Motor neuron (in vitro differentiated cells): ENCODE measurements at places on chromosomes 16 and 17. TPM values are rescaled to one million over a fixed set of nuclear protein-coding genes. Genes with fewer than 3 reads are reported as not detected.

GRCh38 chr17:18959071-18959844 lies 7.3 kb downstream of the SLC5A10 start:
- no peak for ATAC-seq

- no peak for ATAC-seq
Measured at GRCh38 chr16:53668869-53669268, 34.8 kb downstream of the RPGRIP1L start.

The C17orf78 gene
- 0.16 and 0.23 TPM in 2 replicates for total RNA-seq

The NUPR1 gene
- 0.08 and 0.14 TPM in 2 replicates for total RNA-seq

DNA sequence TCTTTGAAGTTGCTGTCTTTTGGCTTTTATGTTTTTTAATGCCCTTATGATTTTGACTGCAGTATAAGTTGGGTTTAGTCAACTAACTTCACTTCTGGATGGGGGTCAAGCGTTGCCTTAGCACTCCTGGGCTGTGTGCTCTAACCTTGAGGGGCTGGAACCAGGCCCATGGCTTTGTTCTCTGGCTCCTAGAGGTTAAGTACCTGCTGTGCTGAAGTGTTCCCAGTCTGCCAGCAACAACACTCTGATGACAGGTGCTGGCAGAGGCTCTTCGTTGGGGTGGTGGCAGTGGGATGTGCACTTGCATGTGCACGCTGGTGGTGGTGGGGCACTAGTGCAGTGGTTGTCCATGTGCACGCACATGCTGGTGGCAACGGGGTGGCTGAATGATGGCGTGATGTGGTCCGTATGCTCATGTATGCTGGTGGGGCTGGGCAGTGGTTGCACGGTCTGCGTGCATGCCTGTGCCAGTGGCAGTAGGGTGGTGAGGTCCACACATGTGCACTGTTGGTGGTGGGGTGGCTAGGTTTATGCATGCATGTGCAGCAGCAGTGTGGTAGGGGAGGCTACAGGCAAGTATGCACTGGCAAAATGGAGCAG lies 447.8 kb upstream of the GOT2 start:
- ATAC-seq: no peak

GRCh38 chr16:3467182-3467581 lies 23.7 kb downstream of the NAA60 start:
- no peak for ATAC-seq
